ENCODE measurements at places on chromosomes 7 and 10.

DNA sequence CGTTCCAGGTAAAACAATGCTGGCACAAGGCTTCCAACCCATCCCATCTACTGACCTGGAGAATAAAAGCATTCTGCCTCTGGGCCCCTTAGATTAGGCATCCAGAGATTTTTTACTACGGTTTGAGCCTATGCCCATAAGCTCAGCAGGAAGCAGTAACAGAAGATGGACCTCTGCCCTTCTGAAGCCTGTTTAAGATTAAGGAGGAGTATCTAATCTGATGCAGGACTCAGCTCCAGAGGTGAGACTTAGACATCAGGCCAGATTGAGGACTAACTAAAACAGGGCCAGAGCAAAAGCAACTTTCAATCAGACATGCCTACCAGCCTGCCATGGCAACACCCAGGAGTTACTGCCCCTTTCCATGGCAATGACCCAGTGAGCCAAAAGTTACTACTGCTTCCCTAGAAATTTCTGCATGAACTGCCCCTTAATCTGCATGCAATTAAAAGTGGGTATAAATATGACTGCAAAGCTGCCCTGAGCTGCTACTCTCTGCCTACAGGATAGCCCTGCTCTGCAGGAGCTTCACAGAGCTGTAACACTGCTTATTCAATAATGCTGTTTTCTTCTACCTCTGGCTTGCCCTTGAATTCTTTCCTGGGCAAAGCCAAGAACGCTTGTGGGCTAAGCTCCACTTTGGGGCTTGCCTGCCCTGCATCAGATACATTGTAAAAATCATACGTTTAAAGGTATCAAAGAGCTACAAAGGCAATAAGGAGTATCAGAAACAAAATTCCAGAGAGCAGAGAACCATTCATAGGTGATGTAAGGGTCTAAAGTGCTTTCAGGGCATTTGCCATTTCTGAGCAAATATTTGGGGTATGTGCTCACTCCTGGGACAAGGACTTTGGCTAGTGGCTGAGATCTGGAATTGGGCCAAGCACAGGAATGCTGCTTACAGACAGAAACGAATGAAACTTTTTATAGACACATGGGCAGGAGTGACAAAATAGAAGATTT is 25.0 kb upstream of the CNNM1 start:
- no peak for DNase-seq

- peak; percentile 63 for DNase-seq
These were observed 127.1 kb upstream of the ZNF746 start for GRCh38 chr7:149624419-149625339.

- DNase-seq = no peak
These were observed 337.4 kb downstream of the PRPF18 start for GRCh38 chr10:13924040-13924725.

DNA sequence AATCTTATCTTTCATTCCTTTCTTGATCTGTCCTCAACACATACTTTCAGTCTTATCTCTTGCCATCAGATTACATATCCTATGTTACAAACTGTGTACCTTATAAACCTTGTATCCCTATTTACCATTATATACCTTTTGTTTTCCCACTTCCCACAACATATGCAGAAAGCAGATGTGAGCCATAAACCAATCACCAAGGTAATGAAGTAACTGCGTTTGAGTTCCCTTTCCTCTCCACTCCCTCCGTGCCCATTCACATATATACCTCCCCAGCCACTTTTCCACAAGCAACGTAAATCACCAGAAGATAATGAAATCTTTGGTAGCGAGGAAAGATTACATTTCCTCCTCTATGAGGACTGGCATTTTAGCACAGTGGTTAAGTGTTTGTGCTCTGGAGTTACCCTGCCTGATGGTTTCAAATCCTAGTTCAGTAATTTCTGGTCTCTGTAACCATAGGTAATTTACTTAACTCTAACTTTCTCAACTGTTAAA is 55.5 kb upstream of the PHF14 start:
- DNase-seq = no peak

DNA sequence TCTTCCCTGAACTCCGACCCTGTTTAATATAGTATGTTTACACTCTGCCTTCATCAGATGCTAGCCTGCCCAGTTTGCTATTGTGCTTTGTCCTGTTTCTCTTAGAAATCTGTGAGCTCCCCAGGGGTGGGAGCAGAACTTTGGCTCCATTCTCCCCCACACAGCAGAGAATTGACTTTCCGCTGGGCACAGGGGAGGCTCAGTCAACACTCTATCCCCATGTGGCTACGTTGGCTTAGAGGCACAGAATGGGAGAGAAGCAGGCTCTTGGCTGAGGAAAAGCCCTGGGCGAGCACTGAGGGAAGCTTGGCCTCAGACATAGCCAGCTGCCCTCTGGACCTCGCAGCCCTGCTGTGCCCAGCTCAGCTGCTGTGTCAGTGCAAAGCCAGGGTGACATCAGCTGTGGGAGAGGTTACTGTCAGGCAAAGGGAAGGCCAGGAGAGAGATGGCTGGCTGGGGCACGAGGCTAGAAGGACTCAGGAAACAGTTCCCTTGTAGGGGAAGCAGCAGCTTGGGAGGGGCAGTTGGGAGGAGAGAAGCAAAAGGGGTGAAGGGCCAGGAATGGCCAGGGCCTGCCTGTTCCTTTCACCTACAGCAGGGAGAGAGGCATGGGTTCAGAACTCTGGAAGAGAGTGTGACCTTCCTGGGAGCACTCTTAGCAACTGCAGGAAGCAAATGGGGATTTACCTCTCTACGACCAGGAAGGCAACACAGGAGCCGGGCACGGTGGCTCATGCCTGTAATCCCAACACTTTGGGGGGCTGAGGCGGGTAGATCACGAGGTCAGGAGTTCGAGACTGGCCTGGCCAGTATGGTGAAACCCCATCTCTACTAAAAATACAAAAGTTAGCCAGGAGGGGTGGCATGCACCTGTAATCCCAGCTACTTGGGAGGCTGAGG is 5.8 kb upstream of the SCD start:
- no peak for DNase-seq

GRCh38 chr7:157464111-157464970 is 127.5 kb downstream of the DNAJB6 start:
- DNase-seq = no peak

DNA sequence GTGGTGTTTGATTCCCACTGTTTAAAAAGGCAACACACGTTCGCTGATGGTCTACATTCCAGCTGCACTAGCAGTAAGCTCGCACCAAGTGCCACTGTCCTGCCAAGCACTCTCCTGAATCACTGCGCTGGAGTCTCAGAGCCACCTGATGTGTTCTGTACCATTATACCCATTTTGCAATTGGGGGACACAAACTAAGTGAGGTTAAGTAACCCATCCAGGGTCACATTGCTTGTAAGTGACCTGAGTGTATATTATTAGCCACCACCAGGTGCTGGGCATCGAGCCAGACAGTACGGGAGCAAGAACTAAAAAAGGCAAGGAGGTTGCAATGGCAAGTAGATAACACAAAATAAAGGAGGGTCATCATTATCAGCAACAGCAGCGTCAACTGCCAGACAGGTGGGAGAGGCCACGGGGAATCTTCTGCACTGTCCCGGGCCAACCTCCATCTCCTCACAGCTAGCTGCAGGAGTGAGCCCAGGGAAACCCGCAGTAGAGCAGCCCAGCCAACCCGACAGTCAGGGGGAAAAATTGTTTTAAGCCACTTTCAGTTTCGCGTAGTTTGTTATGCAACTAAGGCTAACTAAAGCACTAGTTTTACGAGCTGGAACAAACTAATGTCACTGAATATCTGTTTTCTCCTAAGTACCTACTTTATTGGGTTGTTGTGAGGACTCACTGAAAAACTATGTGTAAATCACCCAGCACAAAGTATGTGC is 712 bp upstream of the CPVL start:
- DNase-seq = no peak

DNA sequence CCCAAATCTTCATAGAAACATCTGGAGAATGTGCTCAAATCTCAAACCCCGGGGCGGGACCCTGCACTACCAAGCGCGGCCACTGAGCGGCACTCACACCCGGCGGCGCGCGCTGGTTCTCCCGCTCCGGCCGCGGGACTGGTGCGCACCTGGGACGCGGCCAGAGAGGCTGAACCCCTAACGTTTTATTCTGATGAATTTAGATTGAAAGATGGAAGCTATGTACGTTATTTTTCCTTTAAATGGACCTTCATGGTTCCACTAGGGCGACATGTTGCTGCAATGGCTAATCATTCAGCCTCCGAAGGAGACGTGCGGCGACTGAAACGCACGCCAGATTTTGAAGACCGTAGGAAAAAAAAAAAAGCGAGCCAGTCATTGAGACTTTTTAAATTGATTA is 107.0 kb upstream of the INSIG1 start:
- no peak for DNase-seq

- DNase-seq = no peak
These were observed 39.4 kb downstream of the HK1 start for GRCh38 chr10:69317626-69318105.

GRCh38 chr10:35058686-35059085 is 31.5 kb downstream of the CUL2 start:
- DNase-seq = no peak

All from NCI-H446 treated with DMSO at 0.1 percent for 48 hours (cell line).